HFFc6 (cell line): ENCODE measurements at places on chromosomes 4 and X. TPM values are rescaled to one million over a fixed set of nuclear protein-coding genes. Genes with fewer than 3 reads are reported as not detected.
A peak's percentile ranks its signal among the peaks of the same experiment; 100 is the strongest.

DNA sequence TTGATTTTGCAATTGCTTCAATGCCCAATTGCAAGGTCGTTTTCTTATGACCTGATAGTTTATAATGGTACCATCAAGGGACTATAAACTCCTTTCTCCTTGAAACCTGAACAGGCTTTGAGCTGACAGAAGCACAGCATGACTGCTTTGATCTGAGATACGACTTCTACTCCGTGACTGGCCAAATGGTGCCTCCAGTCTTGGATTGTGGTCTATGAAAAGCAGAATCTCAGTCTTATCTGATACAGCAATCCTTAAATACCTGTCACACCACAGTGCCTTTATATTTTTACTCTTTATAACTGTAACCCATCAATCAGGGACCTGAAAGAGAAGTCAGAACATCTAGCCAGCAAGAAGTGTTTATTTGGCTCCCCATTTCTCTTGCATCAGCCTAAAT, 93.1 kb downstream of the DOCK11 start:
- H3K4me3 ChIP-seq, result no peak overlapping the region
- peaks cover 11% of the 10 kb centered on the region; the same call in 1 of the 2 replicates for H3K36me3 ChIP-seq
- DNase-seq, result no peak
- H3K27me3 ChIP-seq, result peaks cover 5% of the 10 kb centered on the region; the same call in 1 of the 2 replicates
- peaks cover 8% of the 10 kb centered on the region; the same call in 1 of the 2 replicates for H3K4me1 ChIP-seq
- no peak overlapping the region for H3K27ac ChIP-seq

The AMOT gene
- 0.06 to 0.09 TPM (median 0.07 TPM) in 3 replicates for total RNA-seq

DNA sequence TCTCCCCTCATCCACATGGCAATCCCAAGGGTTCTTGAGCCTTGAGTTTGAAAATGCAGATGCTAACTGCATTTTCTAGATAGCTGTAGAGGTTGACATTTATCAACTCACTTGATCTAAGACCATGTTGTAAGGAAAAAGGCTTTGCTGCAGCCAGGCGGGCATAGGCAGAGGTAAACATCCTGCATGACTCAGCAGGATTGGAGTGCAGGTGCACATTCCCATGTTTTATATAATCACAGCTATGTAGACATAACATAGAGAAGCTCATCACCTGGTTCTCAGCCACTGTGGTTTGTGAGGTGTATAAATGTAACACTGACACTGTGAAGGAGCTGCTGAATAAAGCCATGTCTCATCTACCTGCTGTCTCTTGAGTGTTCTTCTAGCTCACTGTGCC, 62.3 kb upstream of the PDE5A start:
- H3K27ac ChIP-seq, result no peak overlapping the region
- peaks cover 24% of the 10 kb centered on the region for H3K4me1 ChIP-seq
- H3K27me3 ChIP-seq, result no peaks in the 10 kb centered on the region
- DNase-seq, result no peak
- H3K4me3 ChIP-seq, result no peak overlapping the region

- DNase-seq, result peak; percentile 43
- H3K36me3 ChIP-seq, result no peaks in the 10 kb centered on the region
- peak overlapping the region; percentile 51 for H3K4me3 ChIP-seq
Measured at GRCh38 chrX:119887721-119888425, 7.8 kb upstream of the AKAP14 start.

The MAB21L2 gene
- total RNA-seq, result not detected in 3 replicates

The USP11 gene
- total RNA-seq, result 57.0 to 63.9 TPM (median 63.5 TPM) in 3 replicates

GRCh38 chrX:65695849-65696449, 28.5 kb downstream of the MSN start:
- H3K27ac ChIP-seq, result peak overlapping the region; percentile 93
- peaks cover 6% of the 10 kb centered on the region; the same call in 1 of the 2 replicates for H3K36me3 ChIP-seq
- peak overlapping the region; percentile 22 for H3K4me3 ChIP-seq

DNA sequence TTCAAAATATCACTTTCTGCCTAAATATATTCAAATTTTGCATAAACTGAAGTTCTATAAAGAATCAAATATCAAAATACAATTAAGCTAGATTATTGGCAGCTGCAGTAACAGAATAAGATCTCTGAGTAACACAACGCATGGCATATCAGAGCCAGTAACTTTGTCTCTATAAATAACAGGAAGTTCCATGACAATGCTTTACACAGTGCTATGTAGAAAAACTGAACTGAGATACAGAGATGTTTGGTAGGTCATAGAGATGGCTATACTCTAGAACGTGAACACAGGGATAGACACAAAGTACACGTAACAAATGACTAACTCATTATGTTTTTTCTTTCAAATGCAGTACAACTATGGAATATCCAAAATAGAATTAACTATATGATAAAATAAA, 18.2 kb downstream of the UBE2D3 start:
- peak overlapping the region; percentile 35; the same call in 1 of the 2 replicates for H3K4me3 ChIP-seq
- peak overlapping the region; percentile 67 for H3K27ac ChIP-seq
- H3K27me3 ChIP-seq, result peaks cover 1% of the 10 kb centered on the region; the same call in 1 of the 2 replicates
- peaks cover 71% of the 10 kb centered on the region for H3K36me3 ChIP-seq
- peaks cover 84% of the 10 kb centered on the region for H3K4me1 ChIP-seq

The HTN1 gene
- not detected in 3 replicates for total RNA-seq

The ARHGAP6 gene
- total RNA-seq, result 0.70 to 1.6 TPM (median 0.73 TPM) in 3 replicates

GRCh38 chr4:146212781-146213180, 1.6 kb upstream of the REELD1 start:
- H3K4me3 ChIP-seq, result no peak overlapping the region
- no peak overlapping the region for H3K27ac ChIP-seq
- peaks cover 5% of the 10 kb centered on the region for H3K27me3 ChIP-seq
- DNase-seq, result no peak
- no peaks in the 10 kb centered on the region for H3K36me3 ChIP-seq
- H3K4me1 ChIP-seq, result no peaks in the 10 kb centered on the region

DNA sequence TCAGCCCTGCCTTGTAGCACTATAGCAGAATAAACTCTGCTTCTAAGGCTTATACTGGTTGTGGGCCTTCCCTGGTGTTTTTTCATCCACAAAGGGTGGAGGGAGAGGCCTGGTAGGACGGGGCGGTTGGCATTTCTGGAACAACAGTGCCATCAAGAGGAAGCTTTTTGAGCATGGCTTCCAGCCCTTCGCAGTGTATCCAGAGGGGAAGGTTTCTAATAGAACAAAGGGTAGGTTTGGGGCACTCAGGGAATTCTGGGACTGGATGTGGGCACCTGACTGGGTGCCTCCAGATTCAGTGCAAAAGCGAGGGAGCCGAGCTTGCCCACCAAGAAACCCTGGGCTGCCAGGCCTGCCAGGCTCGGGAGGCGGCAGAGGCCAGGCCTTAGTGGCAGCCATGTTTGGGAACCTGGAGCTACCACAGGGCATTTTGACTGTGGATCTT, 229.6 kb upstream of the AGTR2 start:
- no peaks in the 10 kb centered on the region for H3K4me1 ChIP-seq
- no peak overlapping the region for H3K27ac ChIP-seq
- no peaks in the 10 kb centered on the region for H3K36me3 ChIP-seq
- H3K4me3 ChIP-seq, result no peak overlapping the region
- no peaks in the 10 kb centered on the region; the same call in 1 of the 2 replicates for H3K27me3 ChIP-seq
- no peak for DNase-seq

GRCh38 chrX:101691835-101692234, 32.2 kb upstream of the ARMCX2 start:
- peaks cover 5% of the 10 kb centered on the region for H3K27me3 ChIP-seq
- no peak overlapping the region for H3K27ac ChIP-seq
- H3K4me1 ChIP-seq, result no peaks in the 10 kb centered on the region
- no peak for DNase-seq
